Activated CD4-positive, alpha-beta memory T cell treated with anti-CD3 and anti-CD28 coated beads, Interleukin-2, amount 10 ng/mL, durations not matched to agents 7 days and 5 days (primary cell): ENCODE measurements at places on chromosomes 1 and 21.
A peak's percentile ranks its signal among the peaks of the same experiment; 100 is the strongest.

GRCh38 chr1:150152772-150153456 is 3.2 kb downstream of the PLEKHO1 start:
- no peak for DNase-seq

GRCh38 chr1:247294282-247294681 is 37.4 kb downstream of the ZNF496 start:
- no peak for DNase-seq

GRCh38 chr21:21162786-21163185 is 164.6 kb downstream of the NCAM2 start:
- DNase-seq, result no peak

GRCh38 chr1:1452882-1453281 is 3.4 kb downstream of the ATAD3C start:
- DNase-seq, result no peak

DNA sequence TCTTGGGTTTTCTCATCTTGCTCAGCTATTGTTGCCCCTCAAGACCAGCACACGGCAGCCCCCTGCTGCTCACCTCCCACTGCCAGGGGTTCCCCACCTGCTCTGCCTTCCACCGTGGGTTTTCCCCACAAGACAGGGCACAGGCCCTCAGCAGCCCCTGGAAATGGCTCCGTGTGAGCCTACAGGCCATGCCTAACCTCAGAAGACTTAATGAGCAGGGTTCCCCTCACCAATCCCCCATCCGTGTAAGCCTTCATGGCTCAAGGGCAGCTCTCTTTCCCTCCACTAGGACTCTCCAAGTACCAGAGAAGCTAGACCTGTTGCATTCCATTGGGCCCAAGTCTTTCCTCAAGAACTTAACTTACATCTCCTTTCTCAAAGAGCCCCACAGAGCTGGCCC is 18.4 kb upstream of the RCAN3 start:
- DNase-seq, result no peak

DNA sequence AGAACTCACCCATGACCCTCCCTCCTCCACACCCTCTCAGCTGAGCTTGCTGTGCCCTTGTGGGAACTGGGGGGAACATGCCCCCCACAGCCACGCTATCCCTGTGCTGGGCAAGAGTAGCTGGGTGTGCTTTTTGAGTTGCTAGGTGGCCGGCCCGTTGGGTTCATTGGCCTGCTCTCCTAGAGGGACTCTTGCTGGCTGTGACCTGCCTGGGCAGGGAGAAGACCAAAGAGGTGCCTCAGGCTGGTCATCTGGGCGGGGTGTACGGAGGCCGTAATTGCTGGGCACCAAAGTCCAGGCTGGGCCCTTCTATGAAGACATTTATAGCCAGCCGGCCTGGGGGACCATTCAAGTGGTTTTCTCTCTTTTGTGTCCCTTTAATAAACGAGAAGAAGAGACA is 138.3 kb upstream of the ZBTB40 start:
- no peak for DNase-seq

DNA sequence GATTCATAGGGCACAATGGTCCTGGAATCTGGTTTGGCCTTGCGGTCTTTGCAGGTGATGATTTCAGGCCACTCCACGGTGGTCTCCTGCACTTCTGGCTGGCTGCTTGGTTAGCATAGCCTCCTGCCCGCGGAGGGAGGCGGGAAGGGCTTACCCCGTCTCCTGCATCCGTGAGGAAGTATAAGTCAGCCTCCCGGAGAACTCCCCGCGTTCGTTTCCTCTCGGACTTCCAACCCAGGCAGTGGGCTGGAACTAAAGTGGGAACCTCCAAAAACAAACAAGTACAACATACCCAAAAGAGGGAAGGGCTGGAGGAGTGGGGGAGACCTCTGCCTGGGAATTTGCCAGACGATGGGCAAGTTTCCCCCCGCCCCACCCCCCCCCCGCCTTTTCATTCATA is 939 bp upstream of the CCN1 start:
- no peak for DNase-seq

DNA sequence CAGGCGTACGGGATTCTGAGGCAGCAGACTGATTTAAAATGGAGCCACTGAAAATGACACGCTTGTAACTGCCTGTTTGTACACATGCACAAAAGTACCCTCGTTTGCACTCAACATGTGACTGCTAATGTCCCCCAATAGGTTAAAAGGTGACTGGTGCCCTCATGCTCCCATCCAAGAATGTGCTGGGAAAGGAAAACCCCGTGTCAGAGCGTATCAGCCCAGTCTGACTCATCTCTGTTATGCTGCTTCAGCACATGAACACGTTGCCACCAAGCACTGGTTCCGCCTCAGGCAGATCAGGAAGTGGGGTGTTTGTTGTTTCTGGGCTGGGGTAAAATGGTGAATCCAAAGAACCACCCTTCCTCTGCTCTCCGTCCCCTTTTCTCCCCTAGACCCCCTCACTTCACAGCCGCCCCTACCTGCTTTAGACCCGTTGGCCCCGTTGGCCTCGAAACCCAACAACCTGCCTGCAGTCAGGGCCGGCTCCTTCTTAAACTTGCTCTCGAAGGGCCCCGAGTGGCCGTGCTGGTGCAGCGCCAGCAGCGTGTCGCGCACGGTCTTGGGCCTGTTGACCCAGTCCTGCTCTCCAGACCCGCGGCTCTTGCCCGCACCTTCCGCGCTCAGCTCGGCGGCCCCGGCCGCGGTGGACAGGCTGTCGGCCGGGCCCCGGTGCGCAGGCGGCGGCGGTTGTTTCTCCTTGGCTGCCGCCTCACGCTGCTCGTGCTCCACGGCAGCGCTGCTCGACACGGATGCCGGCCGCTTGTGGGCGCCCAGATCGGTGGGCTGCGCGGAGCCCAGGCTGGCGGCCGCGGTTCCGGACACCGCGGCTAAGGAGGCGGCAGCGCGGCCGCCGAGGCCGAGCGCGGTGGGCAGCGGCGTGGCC is 1.7 kb downstream of the IRF2BP2 start:
- peak; percentile 84 for DNase-seq

GRCh38 chr1:193794239-193794638 is 607.8 kb upstream of the B3GALT2 start:
- no peak for DNase-seq

GRCh38 chr1:182713939-182714338 is 29.6 kb upstream of the RGS8 start:
- DNase-seq, result no peak

DNA sequence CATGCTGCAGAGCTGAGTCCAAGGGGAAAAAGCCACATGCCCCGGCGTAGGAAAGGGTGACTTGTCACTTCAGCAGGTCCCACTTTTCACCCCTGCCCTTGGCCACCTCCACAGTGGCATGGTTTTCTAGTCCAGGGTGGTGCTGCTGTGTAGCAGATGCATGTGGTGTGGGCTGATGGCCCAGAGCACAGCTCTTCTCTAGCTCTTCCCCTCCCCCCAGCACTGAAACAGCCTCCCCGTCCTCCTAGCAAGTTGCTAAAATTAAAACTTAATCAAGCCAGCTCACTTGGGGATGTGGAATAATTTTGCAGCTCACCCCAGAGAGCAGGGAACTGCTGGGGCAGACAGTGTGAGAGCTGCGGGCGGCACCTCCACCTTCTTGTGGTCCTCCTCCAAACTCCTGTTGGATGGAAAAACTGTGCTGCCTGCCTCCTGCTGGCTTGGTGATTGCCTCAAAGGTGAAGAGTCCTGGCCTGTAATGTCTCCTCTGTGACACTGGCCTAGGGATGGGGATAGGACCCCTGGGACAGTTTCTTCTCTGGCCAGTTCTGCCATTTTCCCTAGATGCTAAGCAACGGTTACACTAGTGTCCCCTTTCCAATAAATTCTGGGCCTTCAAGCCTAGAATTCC is 91.6 kb downstream of the RNF220 start:
- no peak for DNase-seq

DNA sequence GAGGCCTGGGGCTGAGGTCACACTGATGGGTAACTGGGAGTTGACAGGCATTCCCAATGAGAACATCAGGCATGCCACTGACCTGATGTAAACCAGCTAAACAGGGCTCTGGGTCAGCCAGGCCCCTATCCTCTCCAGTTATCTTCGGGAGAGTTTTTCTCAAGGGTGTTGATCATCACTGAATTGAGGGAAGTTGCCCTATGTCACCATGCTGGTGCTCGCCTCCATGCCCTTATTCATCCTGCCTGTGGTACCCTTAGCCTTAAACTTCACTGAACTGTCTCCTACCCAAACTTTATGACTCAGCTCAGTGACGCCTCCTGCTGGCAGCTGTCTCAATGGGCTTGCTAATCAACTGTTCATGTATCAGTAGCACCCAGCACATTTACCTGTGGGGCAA is 80.7 kb upstream of the TNR start:
- peak; percentile 22 for DNase-seq

DNA sequence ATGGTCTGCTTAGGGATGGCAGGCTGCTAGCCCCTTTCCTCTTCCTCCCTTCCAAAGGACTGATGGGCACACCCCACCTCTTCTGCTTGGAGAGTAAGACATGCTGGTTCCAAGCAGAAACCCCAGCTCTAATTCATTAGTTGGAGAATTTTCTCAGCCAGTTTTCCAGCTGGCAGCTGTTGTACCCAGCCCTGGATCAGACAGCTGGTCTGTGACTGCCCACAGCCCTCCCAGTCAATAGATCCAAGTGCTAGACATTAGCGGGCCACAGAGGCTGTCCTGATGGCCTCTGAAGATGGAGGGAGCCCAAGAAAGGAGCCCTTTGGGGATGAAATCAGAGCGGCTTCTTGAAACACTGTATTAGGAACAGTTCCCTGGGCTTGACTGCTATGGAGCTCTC is 35.8 kb downstream of the ACOT11 start:
- no peak for DNase-seq

- DNase-seq, result no peak
Measured at GRCh38 chr1:233473549-233474204, 140.2 kb upstream of the KCNK1 start.

DNA sequence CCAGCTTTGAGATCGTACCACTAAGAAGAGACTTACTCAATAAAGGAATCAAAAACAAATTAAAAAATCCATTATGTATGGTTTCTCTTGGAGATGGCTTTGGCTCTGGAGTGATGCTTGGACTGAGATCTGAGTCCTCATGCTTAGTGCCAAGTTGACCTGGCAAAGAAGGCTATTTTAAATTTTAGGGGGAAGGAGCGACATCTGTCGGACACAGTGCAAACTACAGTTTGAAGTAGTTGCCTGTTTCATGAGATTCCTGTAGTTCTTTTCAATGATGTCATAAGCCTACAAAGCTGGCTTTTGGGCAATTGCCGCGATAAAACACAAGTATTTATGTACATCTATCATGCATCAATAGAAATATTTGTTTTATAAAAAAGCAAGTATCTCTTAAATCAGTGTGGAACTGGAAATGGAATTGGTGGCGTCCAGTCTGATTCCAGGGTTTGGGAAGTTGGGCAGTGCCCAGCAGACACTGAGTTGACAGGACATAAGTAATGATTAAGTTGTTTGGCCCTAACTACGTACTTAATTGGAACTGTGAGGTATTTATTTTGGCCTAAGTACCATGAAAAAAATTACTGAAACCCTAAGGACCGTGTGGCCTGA is 50.0 kb downstream of the TBCE start:
- DNase-seq, result peak; percentile 67

DNA sequence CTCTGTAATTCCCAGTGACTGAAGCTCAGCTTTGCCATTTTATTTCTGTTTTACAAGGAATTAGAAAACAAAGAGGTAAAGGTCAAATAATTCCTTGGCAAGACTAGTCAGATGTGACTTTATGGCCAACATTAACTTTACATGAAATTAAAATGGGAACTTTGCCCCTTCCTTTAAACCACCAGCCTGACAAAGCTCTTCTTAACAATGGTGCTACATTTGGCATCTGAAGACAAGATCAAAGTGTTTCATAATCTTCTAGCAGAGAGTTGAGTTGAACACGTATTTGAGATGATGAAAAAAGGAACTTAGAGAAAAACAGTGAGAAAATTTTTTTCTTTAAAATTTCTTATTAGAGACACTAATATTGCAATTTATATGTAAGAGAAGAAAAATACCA is 193.8 kb downstream of the AK5 start:
- no peak for DNase-seq

DNA sequence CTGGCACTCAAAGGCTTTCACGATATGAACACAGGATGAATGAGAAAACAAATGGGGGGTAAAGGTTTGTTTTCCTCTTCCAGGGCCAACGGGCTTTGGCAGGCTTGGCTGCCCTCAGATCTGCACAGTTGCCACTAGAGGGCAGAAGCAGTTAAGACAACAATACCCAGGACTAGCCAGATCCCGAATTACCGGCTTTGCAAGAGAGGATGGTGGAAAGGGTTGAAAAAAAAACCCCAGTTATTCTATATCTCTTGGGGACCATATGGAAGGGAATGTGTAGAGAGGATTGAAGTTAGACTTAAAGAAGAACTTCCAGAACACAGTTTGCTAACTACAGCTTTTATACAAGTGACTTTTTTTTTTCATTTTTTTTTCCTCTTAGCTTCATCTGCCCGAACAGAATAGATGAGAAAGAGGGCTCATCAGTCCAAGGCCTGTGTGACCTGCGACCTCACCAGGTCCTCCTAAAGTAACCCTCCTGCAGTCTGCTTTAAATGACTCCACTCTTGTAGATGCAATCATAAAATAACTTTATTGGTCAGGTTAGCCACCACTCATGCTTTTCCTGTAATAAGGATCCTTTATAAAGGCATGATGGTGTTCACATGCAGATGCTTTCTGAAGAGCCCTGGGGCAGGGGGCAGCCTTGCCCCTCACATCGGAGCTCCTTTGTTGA is 10.7 kb downstream of the FMOD start:
- DNase-seq, result peak; percentile 64

DNA sequence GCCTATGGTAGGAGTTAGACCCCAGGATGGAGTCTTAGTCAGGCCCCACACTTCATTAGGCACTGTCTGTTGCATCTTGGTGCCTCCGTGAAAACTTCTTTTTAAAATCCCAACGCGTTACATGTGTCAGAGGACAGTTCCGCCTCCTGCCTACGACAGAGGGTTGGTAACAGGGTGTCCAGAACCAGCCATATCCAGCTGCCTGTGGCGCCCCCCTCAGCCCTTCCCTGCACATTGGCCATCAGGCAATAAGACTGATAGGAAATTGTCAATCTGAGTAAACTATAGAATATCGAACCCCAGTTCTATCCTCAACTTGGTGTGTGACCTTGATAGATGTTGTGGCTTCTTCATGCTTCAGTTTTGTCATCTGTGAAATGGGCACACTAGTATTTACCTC is 108.6 kb upstream of the CSF3R start:
- DNase-seq, result no peak

DNA sequence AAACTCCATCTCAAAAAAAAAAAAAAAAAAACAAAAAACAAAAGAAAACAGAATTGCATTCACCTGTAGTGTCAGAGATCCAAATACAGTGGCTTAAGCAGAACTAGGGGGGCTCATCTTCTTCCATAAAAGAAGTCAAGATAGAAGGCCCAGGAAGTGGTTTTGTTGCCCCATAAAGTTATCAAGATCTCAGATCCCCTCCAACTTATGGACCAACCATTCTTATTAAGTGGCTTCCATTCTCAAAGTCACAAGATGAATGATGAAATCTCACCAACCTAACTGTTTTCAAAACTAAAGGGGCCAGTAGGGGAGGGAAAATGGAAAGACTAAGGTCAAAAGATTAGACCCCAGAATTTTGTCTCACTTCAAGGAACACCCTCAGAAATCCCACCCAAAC is 30.1 kb upstream of the DUSP23 start:
- no peak for DNase-seq
